ENCODE measurements at places on chromosomes 12 and 14.

- no peak for DNase-seq
These were observed 78.4 kb downstream of the FRMD6 start for GRCh38 chr14:51730098-51730497.

GRCh38 chr14:104678901-104679705, 10.3 kb upstream of the INF2 start:
- DNase-seq, result no peak

DNA sequence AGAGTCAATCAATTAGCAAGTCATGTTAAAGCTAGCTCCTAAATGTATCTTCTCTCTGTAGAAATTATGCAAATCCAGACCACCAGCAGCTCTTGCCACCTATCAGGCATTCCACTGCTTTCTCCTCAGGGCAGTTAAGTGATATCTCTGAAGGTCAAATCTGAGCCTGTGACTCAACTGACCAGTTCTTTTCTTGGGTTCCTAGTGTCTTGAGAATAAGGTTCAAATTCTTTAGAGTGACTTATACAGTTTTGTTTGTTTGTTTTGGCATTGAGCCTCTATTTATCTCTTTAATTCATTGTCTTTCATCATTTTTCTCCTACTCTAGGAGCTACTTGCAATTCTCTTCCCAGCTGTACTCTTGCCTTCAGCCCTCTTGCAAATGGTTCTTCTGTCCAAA, 2.5 kb upstream of the LRIG3 start:
- no peak for DNase-seq

- DNase-seq, result no peak
These were observed 84.3 kb downstream of the CRACR2A start for GRCh38 chr12:3668479-3669165.

DNA sequence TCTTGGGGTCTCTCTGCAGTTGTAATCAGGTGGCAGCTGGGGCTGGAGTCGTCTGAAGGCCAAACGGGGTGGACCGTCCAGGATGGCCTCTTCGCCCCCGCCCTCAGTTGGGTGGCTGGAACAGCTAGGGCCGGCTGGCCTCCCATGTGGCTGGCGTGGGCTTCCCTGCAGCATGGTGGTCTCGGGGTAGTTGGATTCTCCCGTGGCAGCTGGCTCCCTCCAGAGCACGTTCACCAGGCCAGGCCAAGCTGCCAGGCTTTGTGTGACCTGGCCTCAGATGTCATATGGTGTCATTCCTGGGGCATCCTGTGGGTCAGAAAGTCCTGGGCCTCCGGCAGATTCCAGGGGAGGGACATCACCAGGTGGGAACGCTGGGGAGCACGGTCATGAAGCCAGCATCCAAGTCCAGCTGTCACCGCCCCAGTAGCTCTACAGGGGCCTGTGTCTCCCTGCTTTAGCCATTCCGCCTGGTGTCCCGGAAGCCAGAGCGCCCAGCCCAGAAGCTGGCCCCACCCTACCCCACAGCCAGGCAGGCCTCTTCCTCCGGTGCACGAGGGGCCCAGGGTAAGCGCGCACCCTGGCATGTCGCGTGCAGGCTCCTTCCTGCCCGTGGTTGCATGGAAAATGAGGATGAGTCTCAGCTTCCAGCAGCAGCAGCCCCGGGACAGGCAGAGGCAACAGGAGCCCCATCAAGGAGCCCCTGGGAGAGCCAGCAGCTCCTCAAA, 1.3 kb upstream of the NUDT14 start:
- DNase-seq, result no peak

- no peak for DNase-seq
These were observed 385.3 kb upstream of the DDHD1 start for GRCh38 chr14:53538316-53538881.

DNA sequence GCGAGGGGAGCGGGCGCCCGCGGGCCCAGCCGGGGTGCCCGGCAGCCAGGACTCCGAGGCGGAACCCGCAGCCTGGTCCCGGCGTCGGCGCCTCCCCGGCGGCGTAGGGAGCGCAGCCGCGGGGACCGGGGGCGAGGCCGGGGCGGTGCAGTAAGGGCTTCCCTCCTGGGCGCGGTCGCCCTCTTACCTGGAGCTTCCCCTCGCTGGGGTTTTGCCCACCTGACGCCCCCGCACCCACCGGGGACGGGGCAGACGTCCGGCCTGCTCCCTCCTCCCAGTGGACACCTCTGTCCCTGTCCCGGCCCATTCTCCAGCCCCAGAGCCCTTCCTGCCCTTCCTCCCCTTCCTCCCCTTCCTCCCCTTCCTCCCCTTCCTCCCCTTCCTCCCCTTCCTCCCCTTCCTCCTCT, 413 bp upstream of the TUBA1C start:
- no peak for DNase-seq

DNA sequence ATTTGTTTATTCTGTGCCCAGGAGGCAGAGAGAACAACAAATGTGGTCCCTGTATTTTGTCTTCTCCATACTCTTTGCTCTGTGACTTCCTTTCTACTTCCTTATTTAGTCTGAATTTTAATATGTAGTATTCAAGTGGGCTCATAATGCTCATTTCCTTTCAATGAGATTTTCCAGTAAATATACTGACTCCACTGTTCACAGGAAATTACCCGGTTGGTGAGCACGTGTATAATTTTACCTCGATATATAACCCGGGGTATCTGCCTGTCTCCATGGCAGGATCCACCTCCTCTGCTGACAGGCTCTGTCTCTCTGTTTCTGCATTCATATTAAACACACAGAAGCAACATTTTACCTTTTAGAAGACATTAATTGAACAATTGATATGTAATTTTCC, 166.0 kb downstream of the SLC38A4 start:
- DNase-seq, result no peak

- DNase-seq, result no peak
These were observed 213.7 kb downstream of the SLC2A13 start for GRCh38 chr12:39892146-39892545.

DNA sequence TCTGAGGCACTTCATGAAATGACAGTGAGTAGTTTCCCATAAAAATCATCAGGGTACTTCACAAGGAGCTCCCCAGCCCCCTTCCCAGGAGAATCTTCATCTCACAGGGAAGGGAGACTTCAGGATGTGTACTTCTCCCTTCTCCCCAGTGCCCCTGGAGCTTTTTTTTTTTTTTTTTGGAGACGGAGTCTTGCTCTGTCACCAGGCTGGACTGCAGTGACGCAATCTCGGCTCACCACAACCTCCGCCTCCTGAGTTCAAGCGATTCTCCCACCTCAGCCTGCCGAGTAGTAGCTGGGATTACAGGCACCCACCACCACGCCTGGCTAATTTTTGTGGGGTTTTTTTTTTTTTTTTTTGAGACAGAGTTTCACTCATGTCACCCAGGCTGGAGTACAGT, 10.4 kb downstream of the ITPK1 start:
- no peak for DNase-seq

DNA sequence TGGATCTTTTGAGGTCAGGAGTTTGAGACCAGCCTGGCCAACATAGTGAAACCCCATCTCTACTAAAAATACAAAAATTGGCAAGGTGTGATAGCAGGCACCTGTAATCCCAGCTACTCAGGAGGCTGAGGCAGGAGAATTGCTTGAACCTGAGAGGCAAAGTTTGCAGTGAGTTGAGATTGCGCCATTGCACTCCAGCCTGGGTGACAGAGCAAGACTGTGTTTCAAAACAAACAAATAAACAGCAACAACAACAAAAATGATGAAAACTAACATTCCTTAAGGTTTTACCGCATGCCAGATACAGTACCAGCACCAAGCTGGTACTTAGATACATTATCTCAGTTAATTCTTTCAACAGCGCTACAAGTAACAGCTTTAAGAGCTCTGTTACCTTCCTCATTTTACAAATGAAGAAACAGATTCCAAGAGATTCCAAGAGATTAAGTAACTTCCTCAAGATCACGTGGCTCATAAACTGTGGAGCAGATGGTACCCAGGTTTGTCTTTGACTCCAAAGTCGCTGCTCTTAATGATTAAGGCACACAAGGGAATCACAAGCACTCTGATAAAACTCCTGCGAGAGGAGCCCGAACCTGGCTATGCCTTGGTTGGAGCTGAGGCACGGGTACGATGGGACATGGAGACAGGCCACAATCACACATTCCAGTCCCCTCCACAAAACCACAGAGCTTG, 17.7 kb upstream of the PLEK2 start:
- no peak for DNase-seq

DNA sequence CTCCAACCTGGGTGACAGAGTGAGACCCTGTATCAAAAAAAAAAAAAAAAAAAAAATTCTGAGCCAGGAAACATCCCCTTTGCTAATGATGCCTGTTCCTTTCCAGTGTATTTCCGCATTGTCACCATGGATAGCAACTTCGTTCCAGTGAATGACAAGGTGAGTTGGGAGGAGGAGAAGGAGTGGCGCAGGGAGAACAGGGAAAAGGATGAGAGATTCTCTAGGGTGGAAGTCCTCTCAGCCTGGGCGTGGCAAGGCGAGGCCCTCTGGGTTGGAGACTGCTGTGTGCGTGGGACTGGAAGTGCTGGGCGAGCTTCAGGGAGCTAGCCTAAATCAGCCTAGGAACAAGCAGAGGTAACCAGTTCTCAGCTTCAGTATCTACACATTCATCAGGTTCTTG, 7.2 kb downstream of the A2ML1 start:
- no peak for DNase-seq

GRCh38 chr14:41606282-41606531, 469 bp upstream of the LRFN5 start:
- no peak for DNase-seq

- no peak for DNase-seq
These were observed 95.4 kb downstream of the ITPR2 start for GRCh38 chr12:26737487-26738030.

- DNase-seq, result peak; percentile 20
These were observed 1.2 kb downstream of the KHNYN start for GRCh38 chr14:24430682-24431568.

- no peak for DNase-seq
These were observed 452.4 kb upstream of the NOVA1 start for GRCh38 chr14:27050208-27050607.

DNA sequence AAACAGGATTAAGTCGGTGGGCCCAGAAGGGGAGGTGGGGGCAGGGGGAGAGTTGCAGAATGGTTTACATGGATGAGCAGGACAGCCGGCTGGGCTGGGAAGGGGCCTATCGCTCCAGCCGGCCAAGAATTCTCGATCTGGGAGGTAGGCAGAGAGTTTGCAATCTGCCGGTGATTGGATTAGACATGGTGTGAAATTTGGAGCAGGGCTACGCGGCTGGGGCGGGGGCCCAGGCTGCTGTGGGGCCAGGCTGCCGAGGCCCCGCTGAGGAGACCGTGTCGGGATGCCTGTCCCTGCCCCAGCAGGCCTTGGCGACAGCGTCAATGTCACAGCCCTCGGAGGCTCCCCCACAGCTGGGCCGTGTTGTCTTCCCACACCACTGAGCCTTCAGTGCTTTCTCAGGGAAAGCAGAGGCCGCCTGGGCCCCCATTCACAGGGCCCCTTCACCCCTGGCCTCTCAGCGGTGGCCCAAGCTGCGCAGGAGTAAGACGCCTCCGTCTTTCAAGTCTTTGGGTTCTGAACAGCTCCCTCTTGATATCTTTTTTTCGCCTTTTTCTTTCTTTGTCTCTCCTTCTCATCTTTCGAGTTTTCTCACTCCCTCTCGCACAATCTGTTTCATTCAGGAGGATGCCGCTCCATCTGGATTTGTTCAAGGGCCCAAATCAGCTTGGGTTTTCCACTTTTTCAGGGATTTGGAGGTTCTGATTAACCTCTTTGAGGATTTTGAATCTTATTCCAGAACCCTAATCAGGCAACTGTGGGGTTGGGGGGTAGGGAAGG, 117.5 kb upstream of the PARP11 start:
- DNase-seq, result no peak

GRCh38 chr12:123942911-123943648, 29.6 kb downstream of the CCDC92 start:
- no peak for DNase-seq

GRCh38 chr14:104693482-104694431, 4.3 kb downstream of the INF2 start:
- no peak for DNase-seq

GRCh38 chr12:117236456-117237001, 46.3 kb upstream of the FBXO21 start:
- DNase-seq, result peak; percentile 67

- no peak for DNase-seq
These were observed 319 bp downstream of the GALNT6 start for GRCh38 chr12:51390891-51391282.

GRCh38 chr12:19431407-19432308, 7.6 kb upstream of the AEBP2 start:
- no peak for DNase-seq

DNA sequence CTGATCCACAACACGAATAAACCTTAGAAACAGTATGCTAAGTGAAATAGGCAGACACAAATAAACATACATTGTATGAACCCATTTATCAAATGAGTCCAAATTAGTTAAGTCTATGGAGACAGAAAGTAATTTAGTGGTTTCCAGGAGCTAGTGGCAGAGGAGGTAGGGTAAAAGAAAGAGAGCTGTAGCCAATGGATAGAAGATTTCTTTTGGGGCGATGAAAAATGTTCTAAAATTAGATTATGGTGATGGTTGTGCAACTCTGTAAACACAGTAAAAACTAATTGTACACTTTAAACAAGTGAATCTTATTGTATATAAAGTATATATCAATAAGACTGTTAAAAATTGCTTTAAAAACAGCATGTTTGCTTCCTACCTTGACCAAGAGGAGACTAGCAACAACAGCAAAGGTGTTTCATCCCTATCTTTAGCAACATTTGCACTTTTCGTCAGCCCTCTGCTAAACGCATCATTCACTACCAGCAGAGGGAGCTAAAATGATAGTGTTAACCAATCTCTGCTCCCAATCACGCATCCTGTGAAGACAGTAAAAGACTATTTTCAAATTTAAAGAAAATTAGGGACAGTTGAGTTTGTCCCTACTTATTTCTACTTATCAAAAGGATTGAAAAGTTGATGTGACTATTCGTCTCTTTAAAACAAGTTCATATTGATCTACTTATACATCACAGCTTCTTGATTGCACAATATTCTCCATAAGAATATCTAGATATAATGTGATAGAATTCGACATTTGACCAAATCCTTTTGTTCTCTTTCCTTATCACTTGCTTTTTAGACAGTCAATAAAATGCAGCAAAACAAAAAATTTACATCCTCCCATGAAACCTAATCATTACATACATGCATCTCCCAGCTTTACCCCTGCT, 24.0 kb upstream of the LGR5 start:
- no peak for DNase-seq

DNA sequence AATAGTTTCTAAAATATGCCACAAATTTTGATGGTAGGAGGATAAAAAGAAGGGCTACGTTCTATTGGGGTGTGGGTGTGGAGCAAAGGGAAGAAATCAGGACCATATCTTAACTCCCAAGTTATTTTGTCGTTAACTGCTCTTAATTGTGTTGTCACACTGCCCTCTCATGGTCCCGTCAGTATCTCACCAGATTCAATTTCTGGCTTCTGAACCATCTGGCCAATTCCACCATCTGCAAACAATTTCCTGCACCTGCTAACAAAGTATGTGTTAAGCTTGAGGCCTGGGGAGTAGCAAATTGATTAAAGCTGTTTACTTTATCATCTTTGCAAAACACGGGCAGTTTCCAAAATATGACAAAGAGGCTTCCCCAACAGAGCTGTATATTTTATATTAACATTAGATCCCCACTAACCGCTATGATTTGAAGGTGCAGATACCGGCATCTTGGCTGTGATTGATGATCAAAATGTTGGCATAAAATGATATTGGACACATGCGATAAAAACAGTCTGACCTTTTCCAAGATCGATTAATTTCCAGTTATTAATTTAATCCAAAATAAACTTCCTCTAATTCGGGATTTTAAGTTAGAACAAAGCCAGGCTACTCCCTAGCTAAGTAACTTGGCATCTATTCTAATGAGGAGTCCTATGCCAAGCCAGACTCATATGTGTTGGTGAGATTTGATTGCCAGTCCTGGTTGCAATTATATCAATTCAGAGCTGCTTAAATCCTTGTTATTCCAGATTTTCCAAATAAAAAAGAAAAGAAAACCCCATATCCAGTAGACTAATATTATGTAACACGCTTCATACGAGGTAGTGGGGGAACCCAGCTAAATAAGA, 6.9 kb upstream of the DNM1L start:
- no peak for DNase-seq

Data from stimulated activated CD8-positive, alpha-beta memory T cell treated with anti-CD3 and anti-CD28 coated beads, Interleukin-4, amount 100 ng/mL, for 4 hours (primary cell).